ENCODE measurements at places on chromosomes 11 and 22.

- peak; percentile 74 for DNase-seq
Measured at GRCh38 chr11:122863704-122864326, 18.7 kb upstream of the JHY start.

- no peak for DNase-seq
Measured at GRCh38 chr22:29265929-29266328, 1.9 kb downstream of the RHBDD3 start.

- DNase-seq, result peak; percentile 59
Measured at GRCh38 chr22:39932918-39933649, 27.1 kb upstream of the TMA7B start.

GRCh38 chr22:41273128-41273527 is 12.9 kb downstream of the RANGAP1 start:
- no peak for DNase-seq

DNA sequence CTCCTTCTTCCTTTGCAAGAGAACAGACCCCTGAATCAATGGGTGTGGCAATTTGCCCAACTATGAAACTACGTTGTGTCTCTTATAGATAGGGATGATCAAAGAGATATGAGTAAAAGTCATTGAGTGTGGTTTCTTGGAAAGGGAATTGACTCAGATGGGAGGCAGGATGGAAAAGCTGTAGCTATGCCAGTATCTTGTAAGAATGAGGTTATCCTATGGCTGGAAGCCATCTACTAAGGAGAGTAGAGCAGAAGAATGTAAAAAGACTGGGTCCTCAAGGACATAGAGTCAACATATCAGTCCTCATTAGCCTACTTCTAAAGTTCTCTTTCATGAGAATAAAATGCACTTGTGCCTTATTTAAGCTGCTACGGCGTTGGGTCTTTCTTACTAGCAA is 78.9 kb upstream of the POU2AF2 start:
- DNase-seq, result no peak

GRCh38 chr11:12800871-12801270 is 126.7 kb downstream of the TEAD1 start:
- no peak for DNase-seq

GRCh38 chr11:119974467-119974866 is 163.4 kb downstream of the TRIM29 start:
- DNase-seq, result no peak

Measured in choroid plexus epithelial cell (primary cell).